ENCODE measurements at places on chromosomes 7 and 10. TPM values are rescaled to one million over a fixed set of nuclear protein-coding genes. Genes with fewer than 3 reads are reported as not detected.

DNA sequence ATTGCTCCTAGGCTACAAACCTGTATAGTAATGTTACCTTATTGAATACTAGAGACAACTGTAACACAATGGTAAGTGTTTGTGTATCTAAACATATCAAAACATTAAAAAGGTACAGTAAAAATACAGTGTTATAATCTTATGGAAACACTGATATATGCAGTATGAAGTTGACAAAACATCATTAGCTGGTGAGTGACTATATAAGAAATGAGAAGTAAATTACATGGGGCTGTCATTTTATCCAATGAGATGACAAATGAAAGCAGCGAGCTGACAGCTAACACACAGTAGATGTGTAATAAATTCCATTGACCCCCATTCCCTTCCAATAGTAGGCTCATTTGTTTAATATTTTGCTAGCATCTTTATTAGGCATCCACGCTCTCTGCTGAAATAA lies 198.1 kb upstream of the GHITM start:
- no peak for DNase-seq

DNA sequence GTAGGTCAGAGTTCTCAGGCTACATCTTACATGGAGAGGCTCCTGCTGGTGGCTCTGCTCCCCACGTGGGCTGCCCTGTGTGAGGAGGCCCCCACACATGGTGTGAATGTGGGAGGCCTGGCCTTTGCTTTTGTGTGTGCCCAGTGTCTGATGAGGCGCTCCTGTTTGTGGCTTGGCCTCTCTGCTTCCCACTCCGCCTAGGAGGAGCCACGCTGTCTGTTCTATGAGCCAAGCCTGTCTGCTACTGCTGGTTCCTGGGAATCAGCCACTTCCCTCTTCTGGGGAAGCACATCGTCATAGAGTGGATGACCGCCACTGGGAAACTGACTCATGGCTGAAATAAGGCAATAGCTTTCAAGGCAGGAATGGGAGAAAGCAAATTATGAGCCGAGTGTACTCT lies 87.1 kb downstream of the CYP26A1 start:
- DNase-seq: no peak

DNA sequence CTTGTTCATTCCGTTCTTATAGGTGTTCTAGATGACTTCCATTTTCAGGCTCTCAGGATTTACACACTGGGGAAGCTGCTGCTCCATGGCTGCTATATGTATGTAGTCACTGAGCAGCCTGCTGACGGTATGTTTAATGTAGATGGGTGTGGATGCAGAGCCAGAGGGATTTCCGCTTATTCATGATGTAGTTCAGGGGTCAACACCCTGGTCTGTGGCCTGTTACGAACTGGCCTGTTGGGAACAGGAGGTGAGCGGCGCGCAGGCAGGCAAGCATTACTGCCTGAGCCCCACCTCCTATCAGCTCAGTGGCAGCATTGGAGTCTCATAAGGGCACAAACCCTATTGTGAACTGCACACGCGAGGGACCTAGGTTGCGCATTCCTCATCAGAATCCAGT lies 33.9 kb downstream of the DNAJB6 start:
- DNase-seq: no peak

- no peak for DNase-seq
These were observed 48.5 kb downstream of the SORCS3 start for GRCh38 chr10:104689547-104689946.

- DNase-seq: no peak
These were observed 16.1 kb upstream of the JMJD1C start for GRCh38 chr10:63481815-63482421.

DNA sequence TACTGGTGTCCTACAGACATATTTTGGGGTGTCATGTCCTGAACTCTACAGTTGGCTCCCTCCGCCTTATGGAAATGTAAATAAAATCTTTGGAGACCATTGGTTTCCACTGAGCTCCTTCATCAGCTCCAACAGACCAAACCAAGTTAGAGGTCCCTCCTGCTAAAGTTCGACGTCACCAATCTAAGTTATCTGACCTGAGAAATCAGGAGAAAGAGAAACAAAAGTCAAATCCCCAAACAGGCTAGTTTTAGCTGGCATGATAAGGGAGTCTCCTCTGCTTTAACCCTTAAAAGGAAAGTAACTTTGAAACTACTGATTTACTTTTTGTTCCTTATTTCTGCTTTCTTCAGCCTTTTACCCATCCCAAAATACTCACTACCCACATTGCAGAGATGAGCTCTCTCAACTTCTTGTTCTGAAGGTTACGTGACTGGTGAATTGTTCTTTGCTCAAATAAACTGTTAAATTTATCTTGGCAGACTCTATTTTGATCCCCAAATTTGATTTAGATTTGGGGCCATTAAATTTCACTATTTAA lies 39.9 kb downstream of the AVL9 start:
- no peak for DNase-seq

GRCh38 chr10:89283936-89284475 lies 17.8 kb upstream of the IFIT2 start:
- DNase-seq: peak; percentile 18

DNA sequence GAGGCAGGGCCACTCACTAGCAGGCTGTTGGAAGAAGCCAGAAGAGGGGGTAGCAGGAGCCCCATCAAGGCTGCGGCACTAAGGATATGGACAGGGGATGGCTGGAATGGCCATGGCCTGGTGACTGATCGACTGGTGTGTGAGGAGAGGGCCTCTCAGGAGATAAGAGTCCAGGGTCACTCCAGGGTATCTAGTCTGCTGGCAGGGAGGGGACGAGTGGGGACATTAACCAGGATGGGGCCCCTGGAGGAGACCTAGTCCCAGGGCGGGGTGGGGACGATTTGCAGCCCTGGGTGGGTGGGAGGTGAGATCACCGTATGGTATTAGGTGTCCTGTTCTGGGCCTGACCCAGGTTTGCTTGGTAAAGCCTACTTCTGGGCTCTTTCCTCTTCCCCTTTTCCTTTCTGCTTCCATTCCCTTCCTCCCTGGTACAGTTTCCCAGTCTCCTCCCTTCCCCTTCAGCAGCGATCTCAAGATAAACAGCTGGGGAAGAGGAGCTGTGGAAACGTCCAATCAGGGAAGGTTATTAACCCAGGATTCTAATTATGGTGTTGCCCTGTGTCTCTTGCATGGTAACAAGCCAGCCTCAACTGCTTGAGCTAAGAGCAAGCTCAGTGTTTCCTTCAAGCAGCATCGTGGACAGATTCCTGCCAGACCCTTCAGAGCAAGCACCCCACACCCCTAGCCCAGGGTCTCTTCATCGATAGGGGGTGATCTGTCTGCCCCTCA lies 233.2 kb downstream of the RPS24 start:
- DNase-seq: no peak

Gene AKR1C8
- not detected for total RNA-seq

Gene PAX4
- not detected for total RNA-seq

Gene ZNF365
- 4.0 TPM for total RNA-seq

Gene AP5Z1
- 66.1 TPM for total RNA-seq

DNA sequence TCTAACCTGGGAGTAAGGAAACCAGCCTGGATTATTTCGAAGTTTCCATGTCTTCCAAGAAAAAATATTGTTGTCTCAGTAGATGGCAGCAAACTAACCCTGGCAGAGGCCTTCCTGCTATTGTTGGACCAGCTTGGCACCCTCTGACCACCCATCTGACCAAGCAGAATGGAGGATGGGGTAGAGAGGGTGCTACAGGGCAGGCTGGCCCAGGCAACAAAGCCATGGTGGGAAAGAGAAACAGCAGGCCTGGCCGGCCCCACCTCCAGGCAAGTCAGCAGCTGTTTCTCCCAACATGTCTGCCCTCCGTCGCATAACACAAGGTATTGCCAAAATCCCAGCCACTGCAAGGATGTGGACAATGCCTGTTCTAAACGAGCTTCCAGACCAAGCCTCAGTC lies 95.0 kb downstream of the FAM53B start:
- no peak for DNase-seq

Gene AKR1D1
- not detected for total RNA-seq

DNA sequence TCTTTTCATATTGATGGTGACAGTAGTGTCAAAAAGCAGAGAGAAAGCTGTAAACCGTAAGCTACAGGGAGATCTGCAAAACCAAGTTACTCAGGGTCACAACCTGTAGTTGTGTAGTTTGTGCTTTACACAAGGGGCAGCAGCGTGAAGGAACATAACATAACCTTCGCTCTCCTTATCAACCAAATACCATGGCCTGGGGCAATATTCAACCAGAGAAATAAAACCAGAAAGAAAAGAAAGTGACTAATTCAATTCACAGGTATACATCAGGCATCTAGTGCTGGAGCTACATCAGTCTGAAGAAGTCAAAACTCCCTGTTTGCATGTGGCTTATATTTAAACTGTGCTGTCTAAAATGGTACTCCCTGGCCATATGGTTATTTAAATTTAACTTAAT lies 224.3 kb downstream of the TWIST1 start:
- peak; percentile 15 for DNase-seq

Gene RAB11FIP2
- 11.0 TPM for total RNA-seq

DNA sequence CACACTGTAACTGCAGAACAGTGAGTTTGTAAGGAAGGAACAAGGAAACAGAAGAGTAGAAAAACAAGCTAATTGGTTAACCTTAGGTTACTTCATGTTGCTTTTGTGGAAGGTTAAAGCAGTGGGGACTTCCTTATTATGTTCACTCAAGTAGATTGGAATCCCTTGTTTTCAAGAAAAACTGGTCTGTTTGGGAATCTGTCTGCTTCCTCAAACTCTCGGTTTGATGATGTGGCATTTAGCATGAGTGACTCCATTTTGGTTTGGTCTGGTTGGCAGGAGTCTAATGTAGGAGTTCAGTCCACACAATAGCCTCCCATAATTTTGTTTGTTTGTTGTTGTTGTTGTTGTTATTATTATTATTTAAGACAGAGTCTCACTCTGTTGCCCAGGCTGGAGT lies 3.8 kb upstream of the TRIM56 start:
- no peak for DNase-seq

Gene HABP2
- 1.0 TPM for total RNA-seq

DNA sequence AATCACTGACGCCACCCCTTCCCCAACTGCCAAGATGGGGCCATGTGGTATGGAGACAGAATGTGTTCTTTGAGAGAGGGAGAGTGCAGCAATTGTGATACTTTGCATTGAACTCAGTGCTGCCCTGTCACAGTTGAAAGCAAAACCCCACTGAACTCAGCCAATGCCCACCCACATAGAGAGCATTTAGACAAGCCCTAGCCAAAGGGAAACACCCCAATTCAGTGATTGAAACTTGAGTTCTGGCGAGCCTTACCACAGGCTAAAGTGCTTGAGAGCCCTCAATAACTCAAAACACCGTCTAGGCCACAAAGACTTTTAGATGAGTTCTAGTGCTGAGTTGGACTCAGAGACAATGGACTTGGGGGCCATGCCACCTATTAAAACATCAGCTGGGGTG lies 751.9 kb upstream of the POT1 start:
- DNase-seq: no peak

- DNase-seq: no peak
These were observed 108.2 kb downstream of the SKIDA1 start for GRCh38 chr10:21417172-21417712.

- no peak for DNase-seq
These were observed 360.4 kb upstream of the CELF2 start for GRCh38 chr10:10657139-10657760.

GRCh38 chr10:131858583-131859340 lies 42.0 kb upstream of the PPP2R2D start:
- no peak for DNase-seq

GRCh38 chr10:80275135-80275498 lies 14.3 kb downstream of the MAT1A start:
- no peak for DNase-seq

- no peak for DNase-seq
These were observed 279.2 kb upstream of the PHYHIPL start for GRCh38 chr10:58897236-58897635.

DNA sequence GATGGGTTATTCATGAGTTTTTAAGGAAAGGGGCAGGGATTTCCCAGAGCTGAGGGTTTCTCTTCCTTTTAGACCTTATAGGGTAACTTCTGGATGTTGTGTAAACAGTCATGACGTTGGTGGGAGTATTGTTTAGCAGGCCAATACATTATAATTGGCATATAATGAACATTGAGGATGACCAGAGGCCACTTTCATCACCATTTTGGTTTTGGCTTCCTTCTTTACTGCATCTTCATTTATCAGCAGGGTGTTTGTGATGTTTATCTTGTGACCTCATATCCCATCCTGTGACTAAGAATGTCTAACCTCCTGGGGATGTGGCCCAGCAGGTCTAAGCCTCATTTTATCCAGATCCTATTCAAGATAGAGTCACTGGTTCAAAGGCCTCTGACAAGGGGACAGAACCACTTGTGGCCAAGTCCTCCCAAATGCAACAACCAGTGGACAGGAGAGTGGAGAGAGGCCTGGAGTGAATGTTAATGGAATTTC lies 77.3 kb upstream of the RPA3 start:
- DNase-seq: peak; percentile 44

Gene JCAD
- total RNA-seq: 0.54 TPM

- no peak for DNase-seq
These were observed 8.0 kb downstream of the SEPHS1 start for GRCh38 chr10:13340068-13340467.

DNA sequence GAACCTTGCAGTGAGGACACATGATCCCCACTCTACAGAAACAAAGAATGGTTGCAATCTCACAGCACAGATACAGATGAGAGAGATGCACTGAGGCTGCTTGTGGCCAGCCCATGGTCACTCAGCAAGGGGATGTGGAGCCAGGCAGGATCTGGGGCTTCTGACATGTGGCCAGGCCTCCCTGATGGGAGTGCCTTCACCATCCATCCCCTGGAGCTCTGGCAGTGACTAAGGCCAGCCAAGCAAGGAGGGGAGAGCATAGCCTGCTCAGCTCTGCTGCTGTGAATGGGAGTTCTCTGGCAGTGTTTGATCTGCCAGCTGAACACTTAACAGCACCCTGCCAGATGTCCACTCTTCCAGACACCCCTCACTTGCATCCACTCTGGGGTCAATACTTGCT lies 19.8 kb downstream of the C10orf71 start:
- no peak for DNase-seq

- DNase-seq: peak; percentile 35
These were observed 353.4 kb downstream of the TNS3 start for GRCh38 chr7:47228386-47229014.

DNA sequence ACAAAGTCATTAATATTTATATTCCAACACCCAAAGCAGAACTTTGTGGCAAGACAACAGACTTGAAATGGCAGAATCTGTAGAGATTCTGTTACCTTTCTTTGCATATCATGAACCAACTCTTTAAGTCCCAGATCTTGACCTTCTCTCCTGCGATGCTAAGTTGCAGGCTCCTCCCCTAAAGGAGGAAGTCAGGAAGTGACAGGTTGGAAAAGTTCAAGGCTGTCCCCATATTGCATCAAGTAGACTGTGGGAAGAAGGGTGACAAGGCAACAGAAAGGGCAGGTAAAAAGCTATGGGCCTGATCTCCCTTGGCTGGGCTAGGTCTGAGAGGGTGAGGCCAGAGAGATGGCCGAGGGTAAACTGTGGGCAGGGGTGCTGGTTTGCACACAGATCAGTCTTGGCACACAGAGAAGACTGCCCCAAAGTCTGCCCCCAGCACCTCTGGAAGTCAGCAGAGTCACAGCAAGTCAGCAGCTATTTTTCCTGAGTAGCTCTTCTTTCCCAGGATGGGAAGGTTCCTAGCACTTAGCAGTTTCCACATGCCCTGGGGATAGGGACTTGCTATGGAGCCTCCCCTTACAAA lies 115.1 kb downstream of the RAPGEF5 start:
- DNase-seq: no peak

Measured in Calu3 (cell line).